ENCODE measurements at places on chromosomes 16 and 17.

GRCh38 chr17:35117984-35118383 lies 1.7 kb downstream of the RAD51D start:
- DNase-seq, result no peak

GRCh38 chr16:28277537-28278388 lies 14.6 kb upstream of the SBK1 start:
- peak; percentile 55 for DNase-seq

- DNase-seq, result no peak
Observed at GRCh38 chr17:59337741-59338299, 6.4 kb downstream of the YPEL2 start.

DNA sequence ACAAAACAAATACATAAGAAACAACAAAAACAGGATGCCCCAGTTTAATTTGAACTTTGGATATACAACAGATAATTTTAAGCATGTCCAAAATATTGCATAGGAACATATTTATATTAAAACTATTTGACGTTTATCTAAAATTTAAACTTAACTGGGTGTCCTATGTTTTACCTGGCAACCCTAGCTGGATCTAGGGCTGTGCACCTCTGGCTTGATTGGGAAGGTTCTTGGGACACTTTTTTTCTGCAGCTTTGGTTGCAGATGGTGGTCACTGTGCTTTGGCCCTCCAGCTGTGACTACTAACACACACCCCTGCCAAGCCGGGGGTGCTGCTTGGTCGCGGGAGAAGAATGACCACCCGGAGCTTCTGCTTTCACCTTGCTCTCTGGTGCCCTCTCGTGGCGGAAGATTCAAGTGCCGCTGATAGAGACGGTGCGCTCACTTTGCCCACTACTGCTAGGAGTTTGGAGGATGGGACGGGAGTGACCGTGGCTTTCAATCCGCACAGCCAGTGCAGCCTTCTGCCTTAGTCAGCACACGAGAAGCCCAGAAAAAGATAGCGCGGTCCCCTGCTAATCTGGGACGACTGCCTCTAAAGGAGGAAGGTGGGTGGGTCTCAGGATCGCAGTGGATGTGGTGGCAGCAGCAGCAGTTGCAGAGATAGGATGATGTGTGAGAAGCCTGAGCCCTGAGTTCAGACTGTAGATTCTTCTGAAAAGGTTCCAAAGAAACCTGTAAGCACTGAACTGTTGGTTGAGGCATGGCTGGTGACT lies 6.7 kb downstream of the SPACA3 start:
- peak; percentile 41 for DNase-seq

GRCh38 chr17:49556223-49556943 lies 19.3 kb upstream of the NXPH3 start:
- DNase-seq, result peak; percentile 61

GRCh38 chr16:28131743-28132393 lies 68.4 kb upstream of the GSG1L start:
- no peak for DNase-seq

GRCh38 chr17:73228748-73229236 lies 32.9 kb downstream of the CPSF4L start:
- no peak for DNase-seq

- DNase-seq, result no peak
Observed at GRCh38 chr17:17446666-17447155, 30.1 kb upstream of the MED9 start.

DNA sequence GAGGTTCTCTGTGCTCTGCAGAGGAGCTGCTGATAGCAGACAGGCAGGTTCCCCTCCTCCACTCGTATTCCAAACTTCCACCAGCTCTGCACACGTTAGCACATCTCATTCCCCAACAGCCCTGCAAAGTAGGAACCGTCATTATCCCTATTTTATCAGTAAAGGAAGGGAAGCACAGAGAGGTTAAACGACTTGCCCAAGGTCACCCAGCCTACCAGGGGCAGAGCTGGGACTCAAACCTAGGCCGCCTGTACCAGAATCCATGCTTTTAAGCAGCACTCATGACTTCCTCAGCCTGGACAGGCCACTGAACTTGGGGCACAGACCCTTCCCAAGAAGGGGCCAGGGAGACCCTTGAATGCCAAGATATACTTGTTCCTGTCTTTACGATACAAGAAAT lies 75.2 kb downstream of the CRISPLD2 start:
- DNase-seq, result no peak

- peak; percentile 60 for DNase-seq
Observed at GRCh38 chr16:30775392-30776188, 11.4 kb downstream of the ZNF629 start.

DNA sequence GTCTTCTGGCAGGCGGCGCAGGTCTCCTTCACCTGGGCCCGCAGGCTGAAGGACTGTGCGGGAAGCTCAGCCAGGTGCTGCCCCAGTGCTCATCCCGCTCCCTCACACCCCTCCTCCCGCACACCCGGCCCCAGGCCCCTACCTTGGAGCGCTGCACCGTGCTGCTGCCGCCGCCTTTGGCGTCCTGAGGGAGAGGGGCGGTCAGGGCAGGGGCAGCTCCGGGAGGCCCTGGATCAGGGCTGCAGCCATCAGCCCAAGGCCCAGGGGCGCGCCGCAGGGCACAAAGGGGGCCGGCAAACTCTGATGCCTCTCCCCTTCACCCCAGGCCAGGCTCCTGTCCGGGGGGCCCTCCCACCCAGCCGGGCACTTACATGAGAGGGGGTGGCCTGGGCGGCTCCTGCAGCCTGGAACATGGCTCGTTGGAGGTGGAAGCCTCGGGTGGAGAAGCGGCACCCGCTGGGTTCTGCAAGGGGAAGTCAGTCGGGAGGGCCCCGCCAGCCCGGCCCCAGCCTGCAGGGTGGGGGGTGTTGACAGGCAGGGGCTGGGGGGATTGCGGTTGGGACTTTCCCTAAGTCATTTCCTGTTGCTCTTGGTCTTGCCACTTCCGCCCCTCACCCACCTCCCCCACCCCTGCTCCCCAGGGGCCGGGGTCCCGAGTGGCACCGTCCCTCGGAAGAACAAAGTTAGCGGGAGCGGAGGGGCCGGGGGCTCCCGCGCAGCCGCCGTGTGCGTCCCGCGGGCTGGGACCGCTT lies 863 bp downstream of the LIMD2 start:
- DNase-seq, result no peak

- no peak for DNase-seq
Observed at GRCh38 chr16:4892361-4893102, 44.4 kb downstream of the PPL start.

GRCh38 chr17:80871341-80871740 lies 120.3 kb upstream of the CHMP6 start:
- DNase-seq, result no peak

DNA sequence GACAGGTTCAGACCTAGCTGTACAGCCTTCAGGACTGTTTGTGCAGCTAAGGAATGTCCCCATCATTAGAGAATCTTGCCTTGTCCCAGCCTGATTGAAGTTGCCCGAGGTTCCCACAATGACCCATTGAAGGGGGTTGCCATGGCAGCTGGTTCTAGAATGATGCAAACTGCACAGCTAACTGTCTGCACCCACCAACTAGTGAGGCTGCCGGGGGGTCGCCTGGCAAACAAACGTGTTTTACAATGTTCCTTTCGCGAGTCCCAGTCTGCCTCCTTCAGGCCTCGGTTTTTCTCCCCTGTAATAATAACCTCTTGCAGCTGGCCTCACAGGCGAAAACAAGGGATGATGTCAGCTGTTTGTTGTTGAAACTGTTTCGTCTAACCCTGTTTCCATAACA lies 5.5 kb downstream of the C16orf96 start:
- no peak for DNase-seq

DNA sequence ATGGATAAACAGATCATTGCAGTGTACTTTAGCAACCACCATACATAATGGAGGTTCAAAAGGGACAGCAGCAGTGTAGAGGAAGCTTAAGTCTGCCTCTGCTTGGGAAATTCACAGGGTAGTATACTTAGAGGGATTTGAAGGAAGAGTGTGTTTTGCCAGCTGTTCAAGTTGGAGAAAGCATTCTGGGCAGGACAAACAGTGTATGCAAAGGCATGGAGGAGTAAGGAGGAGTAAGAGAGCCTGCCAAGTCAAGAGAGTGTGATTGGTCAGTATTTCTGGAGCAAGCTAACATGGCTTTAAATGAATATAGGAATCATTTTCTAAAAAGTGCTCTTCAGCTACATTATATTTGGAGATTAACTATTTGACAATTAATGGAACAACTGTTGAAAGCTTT lies 22.9 kb upstream of the PHAF1 start:
- no peak for DNase-seq

DNA sequence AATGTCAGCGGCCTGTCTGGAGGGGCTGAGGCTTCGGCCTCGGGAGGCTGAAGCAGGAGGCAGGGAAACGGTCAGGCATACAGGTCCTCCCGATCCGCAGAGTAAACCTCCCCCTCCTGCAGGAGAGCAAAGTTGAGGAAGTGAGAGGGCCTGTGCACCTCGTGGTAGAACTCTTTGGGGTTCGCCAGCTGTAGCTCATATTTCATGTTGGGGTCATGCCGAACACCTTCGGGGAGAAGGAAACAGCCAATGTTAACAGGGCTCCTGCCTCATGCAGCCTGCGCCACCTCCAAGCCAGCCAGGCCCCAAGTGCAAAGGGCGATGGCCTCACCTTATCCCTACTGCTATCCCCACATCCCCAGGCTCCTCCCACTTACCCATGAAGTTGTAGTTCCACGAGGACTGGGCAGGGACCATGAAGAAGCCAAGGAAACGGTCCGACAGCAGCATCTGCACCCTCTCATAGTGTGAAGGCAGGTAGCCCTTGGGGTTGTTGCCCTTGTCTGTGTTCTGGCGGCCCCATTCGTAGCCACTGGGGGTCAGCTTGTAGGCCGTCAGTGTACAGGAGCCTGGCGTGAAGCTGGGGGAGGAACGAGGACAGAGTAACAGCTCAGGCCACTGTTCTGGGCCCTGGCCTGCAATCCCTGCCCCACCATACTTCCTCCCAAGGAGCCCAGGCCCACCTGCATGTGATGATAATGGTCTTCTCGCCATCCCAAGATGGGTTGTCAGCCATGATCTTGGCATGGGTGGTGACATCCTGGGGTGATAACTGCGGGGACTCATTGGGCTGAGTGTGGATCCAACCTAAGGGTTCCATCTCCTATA lies 1.3 kb upstream of the RILP start:
- DNase-seq, result no peak

- no peak for DNase-seq
Observed at GRCh38 chr17:31733326-31733725, 125.7 kb downstream of the COPRS start.

DNA sequence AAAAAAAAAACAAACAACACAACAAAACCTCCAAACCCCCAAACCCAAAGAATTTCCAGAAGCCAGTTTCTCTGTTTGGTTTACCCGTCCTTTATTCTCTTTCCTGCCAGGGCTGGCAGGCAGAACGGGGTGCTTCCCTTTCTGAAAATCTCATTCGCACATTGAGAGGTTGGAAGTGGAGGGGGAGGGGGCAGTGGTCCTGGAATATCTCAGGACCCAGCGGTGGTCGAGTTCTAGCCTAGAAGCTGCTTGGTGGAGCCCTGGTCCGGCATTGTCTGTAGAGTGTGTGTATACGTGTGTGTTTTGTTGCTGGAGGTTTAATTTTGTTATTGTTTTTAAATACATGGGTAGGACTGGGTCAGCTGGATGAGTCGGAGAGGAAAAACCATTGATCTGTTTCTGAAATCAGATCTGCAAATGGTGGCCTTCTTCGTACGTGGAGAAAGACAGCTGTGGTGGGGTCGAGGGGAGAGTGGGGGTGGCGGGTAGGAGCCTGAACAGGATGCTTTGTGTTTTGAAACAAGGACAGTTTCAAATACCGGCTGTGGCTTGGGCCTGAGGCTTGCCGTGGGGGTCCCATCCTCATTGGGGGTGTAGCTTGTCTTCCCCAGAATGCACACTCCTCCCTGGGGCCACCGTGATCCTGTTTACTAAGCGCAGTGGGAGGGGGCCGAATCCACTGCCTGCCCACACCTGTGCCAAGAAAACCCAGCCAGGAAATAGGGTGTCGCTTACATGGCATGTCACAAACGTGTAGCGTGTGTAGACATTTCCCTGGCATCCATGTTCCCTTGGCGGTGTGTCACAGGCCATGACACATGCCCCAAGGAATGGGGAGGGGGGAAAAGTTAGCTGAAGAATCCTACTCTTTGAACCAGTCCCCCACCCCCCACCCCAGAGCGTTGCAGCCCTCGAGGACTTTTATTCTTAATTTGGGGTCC lies 1.6 kb downstream of the CMIP start:
- DNase-seq, result no peak

DNA sequence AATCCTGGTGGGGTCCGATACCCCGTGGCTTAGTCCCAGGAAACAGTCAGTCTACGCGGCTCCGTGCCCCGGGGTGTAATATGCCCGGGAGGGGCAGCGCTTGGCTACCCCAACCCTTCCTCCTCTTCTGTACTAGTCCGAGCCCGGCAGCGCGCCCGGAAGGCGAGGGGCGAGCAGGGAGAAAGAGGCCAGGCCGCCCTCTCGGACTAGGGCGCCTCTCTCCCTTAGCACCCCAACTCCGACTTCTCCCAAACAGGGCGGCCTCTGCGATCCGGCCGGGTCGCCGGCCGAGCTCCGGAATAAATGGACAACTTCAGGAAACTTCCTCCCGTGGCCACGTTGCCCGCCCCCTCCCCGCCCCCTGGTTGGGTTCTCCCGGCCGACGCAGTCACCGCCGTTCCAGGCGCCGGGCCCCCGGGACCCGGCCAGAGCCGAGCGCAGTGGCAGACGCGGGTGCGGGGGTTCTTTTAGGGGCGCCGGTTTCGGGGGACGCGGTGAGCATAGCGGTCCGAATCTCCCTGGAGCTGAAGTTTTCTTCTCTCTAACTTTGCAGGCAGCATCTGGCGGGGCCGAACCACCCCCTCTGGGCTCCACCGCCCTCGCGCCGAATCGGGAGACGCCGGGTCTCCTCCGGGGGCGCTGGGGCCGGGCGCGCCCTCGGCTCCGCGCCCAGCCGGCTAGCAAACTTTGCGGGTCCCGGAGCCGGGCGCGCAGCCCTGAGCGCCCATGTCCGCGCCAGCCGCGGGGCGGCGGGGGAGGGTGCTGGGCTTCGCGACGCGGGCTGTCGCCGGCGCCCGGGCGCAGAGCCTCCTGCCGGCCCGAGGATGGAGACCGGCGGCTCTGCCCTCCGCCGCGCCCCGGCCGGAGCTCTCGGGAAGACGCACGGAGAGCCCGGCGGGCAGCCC lies at the start of gene SDK2:
Gene SDK2 (minus strand): TSS at position 301 of the 905 bp plus-strand sequence. CDS start 357 bp downstream, outside the sequence.
- no peak for DNase-seq

DNA sequence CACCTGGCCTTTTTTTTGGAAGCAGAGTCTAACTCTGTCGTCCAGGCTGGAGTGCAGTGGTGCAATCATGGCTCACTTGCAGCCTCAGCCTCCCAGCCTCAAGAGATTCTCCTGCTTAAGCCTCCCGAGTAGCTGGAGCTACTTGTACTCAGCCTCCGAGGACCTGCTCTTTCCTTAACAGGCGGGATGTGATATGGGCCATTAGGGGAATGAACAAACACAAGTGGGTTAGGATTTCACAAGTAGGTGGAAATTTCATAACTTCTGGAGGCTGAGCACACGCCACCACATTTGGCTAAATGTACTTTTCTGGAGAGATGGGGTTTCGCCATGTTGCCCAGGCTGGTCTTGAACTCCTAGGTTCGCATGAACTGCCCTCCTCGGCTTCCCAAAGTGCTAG lies 4.1 kb downstream of the PAM16 start:
- DNase-seq, result no peak
